ENCODE measurements at places on chromosomes 7 and 10. TPM values are rescaled to one million over a fixed set of nuclear protein-coding genes. Genes with fewer than 3 reads are reported as not detected.

Gene IL15RA
- 3.5 TPM for total RNA-seq

Gene TUBAL3
- total RNA-seq: 1.7 TPM

Gene TMEM176A
- 0.35 TPM for total RNA-seq

Gene MMP21
- total RNA-seq: not detected

Gene NUTM2E
- not detected for total RNA-seq

Gene POLR2J2
- total RNA-seq: 4.0 TPM

Gene PCLO
- 0.35 TPM for total RNA-seq

Gene HOXA5
- 34.2 TPM for total RNA-seq

Gene CDK5
- 16.8 TPM for total RNA-seq

Gene CYP3A5
- total RNA-seq: 13.1 TPM

Gene RBM20
- not detected for total RNA-seq

Gene FFAR4
- not detected for total RNA-seq

Gene DIP2C
- 14.4 TPM for total RNA-seq

Gene AFAP1L2
- 71.4 TPM for total RNA-seq

DNA sequence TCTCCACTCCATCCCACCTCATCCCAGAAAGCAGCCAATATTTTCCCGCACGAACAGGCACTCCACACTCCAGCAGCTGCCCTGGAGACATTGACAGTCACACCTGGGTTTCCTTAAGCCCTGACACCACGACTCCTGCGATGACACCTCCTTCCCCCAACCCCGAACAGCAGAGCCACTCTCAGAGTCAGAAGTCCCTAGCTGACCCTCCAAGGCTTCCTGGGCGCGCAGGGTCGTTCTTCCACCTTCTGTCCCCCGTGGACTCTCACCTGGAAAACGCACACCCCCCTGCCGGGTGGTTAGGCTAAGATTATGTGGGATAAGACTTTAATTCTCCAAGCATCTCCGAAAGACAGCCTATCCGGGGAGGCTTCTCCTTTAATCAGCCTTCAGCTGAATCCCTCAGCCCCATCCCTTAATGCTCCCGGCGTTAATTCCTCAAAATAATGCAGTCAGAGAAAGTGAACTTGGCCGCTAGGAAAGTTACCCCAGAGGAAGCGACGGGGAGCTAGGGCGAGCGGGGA lies 1.1 kb downstream of the DENND11 start:
- DNase-seq: no peak

DNA sequence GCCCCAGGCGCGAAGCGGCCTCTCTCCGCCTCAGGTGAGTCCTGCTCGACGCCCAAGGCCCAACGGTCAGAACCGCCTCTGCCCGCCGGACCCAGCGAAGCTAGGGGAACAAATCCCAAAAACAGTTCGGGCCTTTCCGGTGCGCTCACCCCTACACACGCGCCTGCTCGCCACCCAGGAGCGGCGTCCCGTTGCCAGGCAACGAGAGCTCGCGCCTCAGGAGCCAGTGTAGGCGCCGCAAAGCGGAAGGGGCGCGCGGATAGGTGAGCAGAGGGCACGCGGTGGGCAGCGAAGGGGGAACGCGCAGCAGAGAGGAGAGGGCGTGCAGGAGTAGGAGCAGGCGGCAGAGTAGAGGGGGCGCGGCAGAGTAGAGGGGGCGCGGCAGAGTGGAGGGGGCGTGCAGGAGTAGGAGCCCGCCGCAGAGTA lies at the start of the genes DYDC1 and DYDC2:
TSS of gene DYDC1 (minus strand) at position 193 of the 426 bp plus-strand sequence. CDS start 4,154 bp downstream, outside the sequence.
TSS of gene DYDC2 (plus strand) at position 219 of the 426 bp plus-strand sequence. CDS start 5,663 bp downstream, outside the sequence.
- no peak for DNase-seq

GRCh38 chr7:112159351-112159750 lies 46.8 kb downstream of the DOCK4 start:
- no peak for DNase-seq

DNA sequence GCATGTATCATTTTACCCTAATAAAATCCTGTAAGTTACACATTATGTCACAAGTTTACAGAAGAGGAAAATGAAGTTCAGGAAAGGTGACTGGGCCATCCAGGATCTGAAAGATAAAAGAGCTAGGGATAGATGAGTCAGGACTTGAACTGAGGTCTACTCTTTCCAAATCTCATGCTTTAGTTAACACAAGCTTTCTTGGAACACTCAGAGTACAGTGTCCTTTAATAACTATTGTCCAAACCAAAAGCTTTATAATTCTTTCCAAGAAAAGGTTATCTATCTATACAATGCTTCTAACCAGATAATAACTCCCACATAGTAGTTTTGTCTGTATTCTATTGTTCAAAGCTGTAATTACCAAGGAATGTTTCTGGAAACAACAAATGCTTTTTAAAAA lies 164.6 kb downstream of the LRRN3 start:
- DNase-seq: peak; percentile 38

GRCh38 chr7:141737118-141737835 lies 881 bp upstream of the SSBP1 start:
- DNase-seq: peak; percentile 69

DNA sequence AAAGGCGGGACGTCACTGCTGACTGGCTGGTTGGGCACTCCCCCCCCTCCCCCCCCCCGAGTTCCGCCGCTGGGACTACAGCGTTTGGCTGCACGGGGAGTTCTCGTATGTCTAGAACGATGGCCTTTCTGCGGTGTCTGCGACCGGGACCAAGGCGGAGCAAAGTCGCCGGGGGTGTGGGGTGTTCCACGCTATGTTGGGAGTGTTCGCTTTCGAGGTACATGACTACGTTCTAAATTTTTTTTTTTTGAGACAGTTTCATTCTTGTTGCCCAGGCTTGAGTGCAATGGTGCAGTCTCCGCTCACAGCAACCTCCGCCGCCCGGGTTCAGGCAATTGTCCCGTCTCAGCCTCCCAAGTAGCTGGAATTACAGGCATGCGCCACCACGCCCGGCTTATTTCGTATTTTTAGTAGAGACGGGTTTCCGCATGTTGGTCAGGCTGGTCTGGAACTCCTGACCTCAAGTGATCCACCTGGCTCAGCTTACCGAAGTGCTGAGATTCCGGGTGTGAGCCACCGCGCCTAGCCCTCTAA lies 573 bp upstream of the IDI1 start:
- DNase-seq: peak; percentile 31

GRCh38 chr7:44220046-44220357 lies 19.2 kb downstream of the YKT6 start:
- DNase-seq: no peak

DNA sequence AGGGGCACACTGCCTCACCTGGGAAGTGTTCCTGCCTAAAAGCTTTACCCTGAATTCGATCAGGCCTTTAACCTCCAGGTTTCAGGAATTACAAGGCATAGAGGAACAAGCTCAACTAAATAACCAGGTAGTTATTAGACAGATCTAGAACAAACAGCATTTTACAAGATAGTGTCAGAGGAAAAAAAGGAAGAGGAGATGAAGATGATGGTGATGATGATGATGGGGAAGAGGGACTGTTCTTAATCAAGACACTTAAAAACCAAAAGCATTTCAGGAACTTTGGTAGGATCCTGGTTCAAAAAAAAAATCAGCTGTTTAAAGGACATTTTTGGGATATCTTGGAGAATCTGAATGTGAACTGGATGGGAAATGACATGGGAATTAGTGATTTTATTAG lies 11.5 kb downstream of the RBM17 start:
- DNase-seq: no peak

DNA sequence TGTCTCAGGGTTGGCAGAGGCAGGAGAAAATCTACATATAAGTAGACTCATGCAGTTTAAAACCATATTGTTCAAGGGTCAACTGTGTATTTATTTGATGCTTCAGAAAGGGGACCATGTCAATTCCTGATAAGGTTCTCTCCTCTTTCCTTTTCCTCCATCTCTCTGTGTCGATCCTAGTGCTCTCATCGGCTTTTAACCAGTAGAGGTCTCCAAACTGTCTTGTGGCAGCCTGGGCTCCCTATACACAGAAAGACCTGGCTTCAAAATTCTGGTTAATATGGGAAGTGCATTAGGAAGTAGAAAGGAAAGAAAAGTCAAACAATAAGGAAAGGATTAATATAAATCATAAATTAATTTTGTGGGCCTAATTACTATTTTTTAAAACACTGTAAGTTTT lies 304.4 kb upstream of the C7orf33 start:
- no peak for DNase-seq

GRCh38 chr7:28179120-28180030 lies 1.2 kb downstream of the JAZF1 start:
- DNase-seq: no peak

- peak; percentile 100 for DNase-seq
Observed at GRCh38 chr10:30736685-30737232, 107.2 kb upstream of the LYZL2 start.

DNA sequence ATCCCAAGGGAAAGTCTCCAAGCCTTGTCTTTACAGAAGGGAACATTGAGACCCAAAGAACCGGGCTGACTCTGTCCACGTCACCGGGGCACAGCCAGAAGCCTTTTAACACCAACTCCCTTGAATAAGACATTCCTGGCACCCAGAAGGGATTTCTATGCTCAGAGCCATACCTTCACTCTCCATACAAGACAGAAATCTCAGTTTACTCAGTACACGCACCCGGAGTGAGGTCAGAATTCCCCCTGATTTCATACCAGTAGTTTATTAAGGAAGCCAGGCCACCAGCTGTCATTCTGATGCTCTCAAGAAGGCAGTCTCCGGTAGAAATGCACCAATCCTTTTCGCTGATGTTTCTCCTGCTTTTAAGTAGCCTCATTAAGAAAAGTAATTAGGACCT lies 134.2 kb upstream of the KCNMA1 start:
- DNase-seq: no peak

GRCh38 chr10:110893559-110894179 lies 21.9 kb downstream of the PDCD4 start:
- DNase-seq: peak; percentile 69

DNA sequence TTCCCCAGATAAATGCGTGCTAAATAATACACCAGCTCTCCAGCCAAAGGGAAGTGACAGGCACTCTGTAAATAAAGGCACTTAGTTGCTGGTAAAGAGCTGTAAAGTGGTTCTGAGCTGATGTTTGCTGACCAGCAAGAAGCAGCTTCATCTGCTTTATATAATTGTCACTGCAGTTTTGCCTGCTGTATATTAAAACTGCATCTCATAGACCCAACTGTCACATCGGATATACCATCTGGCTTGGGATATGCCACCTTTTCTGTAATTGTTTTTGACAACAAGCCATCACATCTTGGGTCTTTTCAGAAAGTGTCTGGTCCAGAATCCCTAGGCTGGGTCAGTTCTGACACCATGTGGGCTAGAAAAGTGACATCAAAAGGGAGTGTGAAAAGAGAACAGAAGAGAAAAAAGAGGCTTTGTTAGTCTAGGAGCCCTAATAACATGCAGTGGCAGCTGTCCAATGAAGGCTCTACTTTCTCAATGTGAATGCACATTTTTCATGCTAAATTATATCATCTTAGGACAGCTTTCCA lies 697.6 kb downstream of the KCNMA1 start:
- DNase-seq: no peak

GRCh38 chr10:37582237-37582636 lies 275.2 kb downstream of the ZNF248 start:
- DNase-seq: no peak

- no peak for DNase-seq
Observed at GRCh38 chr7:140453273-140453672, 26.0 kb downstream of the MKRN1 start.

GRCh38 chr7:115005953-115006352 lies 84.1 kb downstream of the MDFIC start:
- peak; percentile 43 for DNase-seq

- DNase-seq: no peak
Observed at GRCh38 chr7:155027879-155028278, 25.0 kb upstream of the PAXIP1 start.

DNA sequence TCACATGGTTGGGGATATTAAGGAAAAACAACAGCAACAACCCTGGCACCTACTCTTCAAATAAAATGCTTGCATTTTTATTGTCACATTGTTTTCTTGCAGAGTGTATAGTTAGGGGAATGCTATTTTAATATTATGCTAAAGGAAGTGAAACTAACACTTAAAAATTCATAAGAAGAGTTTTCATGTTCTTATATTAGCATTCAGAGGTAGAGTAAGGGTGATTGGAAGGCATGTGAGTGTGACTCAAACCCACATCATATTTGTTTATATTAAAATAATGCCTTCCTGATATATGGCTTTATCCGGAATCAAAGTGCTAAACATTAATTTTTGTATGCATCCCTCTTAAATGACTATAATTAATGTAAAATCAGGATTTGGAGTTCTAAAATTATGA lies 59.8 kb upstream of the TES start:
- no peak for DNase-seq

DNA sequence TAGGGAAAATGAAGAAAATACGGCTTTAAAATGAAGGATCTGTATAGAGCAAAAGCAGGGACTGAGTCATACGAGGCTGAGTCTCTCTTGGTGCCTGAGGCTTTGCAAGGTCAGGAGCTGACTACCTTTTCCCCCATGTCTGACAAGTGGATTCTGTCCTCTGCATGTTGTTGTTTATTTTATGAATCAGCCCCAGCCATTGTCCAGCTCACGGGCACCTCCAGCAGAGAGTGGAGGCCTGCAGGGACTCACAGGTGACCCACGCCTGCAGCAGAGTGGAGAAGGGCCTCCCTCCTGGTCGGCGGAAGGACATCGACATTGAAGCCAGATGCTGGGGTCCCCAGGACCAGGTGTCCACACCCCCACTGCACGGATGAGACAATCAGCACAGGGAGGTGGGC lies 233.9 kb downstream of the WDR37 start:
- peak; percentile 27 for DNase-seq

- no peak for DNase-seq
Observed at GRCh38 chr10:68559841-68560185, 324 bp upstream of the TET1 start.

- DNase-seq: peak; percentile 62
Observed at GRCh38 chr10:72729528-72729927, 37.6 kb downstream of the MCU start.

- peak; percentile 50 for DNase-seq
Observed at GRCh38 chr7:42915356-42915755, 3.5 kb upstream of the C7orf25 start.

DNA sequence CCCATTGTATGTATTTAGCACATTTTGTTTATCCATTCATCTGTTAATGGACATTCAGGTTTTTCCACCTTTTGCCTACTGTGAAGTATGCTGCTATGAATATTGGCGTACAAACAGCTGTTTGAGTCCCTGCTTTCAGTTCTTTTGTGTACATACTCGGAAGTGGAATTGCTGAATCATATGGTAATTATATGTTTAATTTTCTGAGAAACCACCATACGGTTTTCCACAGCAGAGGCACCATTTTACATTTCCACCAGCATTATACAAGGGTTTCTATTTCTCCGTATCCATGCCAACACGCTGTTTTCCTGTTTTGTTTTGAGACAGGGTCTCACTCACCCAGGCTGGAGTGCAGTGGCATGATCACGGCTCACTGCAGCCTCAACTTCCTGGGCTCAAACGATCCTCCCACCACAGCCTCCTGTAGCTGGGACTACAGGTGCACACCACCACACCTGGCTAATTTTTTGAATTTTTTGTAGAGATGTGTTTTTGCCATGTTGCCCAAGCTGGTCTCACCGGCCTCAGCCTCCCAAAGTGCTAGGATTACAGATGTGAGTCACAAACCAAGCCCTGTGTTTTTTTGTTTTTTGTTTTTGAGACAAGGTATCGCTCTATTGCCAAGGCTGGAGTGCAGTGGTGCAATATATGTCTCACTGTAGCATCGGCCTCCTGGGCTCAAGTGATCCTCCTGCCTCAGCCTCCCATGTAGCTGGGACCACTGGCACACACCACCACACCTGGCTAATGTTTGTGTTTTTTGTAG lies 22.1 kb upstream of the FBXW4 start:
- DNase-seq: no peak

- peak; percentile 23 for DNase-seq
Observed at GRCh38 chr7:28355635-28356319, 56.5 kb upstream of the CREB5 start.

Data from renal cortical epithelial cell (primary cell).